Mesothelial cell of epicardium (in vitro differentiated cells): ENCODE measurements at places on chromosomes 7 and 10. TPM values are rescaled to one million over a fixed set of nuclear protein-coding genes. Genes with fewer than 3 reads are reported as not detected.

- DNase-seq = no peak
Observed at GRCh38 chr7:27606270-27607209, 56.1 kb downstream of the HIBADH start.

CARD11 gene
- total RNA-seq = 8.3 to 9.8 TPM (median 9.3 TPM) in 3 replicates

DNA sequence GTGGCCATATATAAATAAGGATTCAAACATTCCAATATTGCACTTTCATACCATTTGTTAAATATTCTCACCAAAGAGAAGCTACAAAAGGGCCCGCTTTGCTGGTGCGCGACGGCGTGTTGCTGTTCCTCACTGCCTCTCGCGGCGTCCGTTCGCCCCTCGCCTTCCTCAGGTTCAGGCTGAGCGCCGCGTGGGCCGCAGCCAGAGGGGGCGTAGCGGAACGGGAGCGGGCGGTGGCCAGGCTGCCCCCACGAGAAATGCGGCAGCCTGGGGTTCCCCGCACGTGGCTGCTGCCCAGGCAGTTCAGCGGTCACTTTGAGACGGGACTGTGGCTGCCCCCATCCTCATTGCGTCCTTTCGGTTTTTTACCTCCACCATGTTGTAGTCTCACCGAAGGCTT lies 67.3 kb upstream of the VWDE start:
- no peak for DNase-seq

DNA sequence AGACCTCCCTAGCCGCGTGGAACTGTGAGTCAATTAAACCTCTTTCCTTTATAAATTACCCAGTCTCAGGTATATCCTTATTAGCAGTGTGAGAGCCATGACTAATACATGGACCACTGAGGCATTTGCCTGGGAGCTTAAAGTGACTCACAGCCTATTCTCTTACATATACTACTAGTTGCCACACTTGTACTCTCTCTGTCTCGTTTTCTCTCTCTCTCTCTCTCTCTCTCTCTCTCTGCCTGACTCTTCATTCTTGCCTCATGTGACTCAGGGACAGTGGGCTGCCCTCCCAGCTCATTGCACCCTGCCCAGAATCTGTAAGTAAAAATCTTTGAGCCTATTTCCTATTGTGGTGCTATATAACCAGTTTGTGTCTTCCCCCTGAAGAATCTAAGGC lies 238.5 kb upstream of the MAGI2 start:
- no peak for DNase-seq

DNA sequence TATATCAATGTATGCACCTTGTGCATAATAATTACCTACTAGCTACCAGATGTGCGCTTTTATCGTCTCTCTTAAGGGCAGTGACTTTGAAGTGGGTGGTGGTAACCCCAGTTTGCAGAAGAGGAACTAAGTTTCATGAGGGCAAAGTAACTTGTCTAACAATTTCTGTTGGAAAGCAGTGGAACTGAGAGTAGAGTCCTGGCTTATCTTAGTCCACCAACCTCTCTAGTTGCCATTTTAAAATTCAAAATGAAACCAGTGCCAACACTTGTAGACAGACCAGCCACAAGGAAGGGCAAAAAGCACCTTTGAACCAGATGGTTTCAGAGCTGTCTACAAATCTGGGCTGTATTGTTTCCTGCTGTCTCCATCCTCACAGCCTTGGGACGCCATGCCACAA lies 32.0 kb upstream of the RBM20 start:
- DNase-seq = no peak

- DNase-seq = no peak
Observed at GRCh38 chr7:15820319-15820718, 133.8 kb upstream of the MEOX2 start.

DNA sequence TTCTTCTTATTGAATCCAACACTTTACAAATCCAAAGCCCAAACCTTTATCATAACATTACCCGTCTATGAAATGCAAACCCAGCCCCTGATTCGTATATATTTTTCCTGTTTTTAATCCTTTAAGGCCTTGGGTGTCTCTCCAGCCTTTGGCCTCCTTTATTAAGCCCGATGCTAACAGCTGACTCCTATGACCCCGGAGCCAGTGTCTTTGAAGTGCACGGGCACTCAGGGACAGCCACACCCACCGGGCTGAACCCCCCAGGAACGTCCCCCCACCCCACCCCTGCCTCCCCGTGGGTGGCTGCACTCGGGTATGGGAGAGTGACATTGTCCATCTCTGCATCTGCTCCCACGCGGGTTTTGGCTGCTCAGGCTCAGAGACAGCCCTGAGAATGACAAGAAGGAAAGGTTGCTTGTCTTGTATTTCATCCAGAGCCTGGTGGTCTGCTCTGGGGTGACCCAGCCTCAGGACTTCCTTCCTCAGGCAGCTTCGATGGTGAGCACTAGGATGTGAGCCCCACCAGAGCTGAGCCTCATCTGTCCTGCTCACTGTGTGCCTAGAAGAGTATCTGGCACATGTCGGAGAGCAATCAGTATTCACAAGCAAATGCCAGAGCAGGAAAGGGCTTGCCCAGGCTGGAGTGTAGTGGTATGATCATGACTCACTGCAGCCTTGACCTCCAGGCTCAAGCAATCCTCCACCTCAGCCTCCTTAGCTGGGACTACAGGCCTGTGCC lies 210.4 kb downstream of the SKIDA1 start:
- no peak for DNase-seq

SHH gene
- 0.58 to 0.75 TPM (median 0.73 TPM) in 3 replicates for total RNA-seq

GRCh38 chr10:34145715-34146114 lies 669.4 kb downstream of the PARD3 start:
- no peak for DNase-seq

GRCh38 chr10:119535305-119535704 lies 7.2 kb downstream of the RGS10 start:
- no peak for DNase-seq

ZNF425 gene
- total RNA-seq = 7.0 to 7.3 TPM (median 7.2 TPM) in 3 replicates

DNA sequence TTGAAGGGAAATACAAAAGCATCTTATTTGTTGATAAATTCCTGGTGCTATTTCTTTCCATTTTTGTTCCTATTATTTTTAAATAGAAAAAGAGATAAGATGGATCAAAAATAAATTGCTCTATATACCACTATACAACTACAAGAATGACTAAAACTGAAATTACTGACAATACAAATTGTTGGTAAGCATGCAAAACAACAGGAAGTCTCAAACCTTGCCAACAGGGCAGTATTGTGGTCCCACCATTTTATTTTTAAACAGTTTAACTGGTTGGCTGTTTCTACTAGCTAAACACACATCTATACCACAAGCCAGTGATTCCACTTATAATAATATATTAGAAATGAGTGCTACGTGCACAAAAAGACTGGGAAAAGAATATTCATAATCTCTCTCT lies 213.0 kb downstream of the JAZF1 start:
- DNase-seq = no peak

- DNase-seq = no peak
Observed at GRCh38 chr10:43598446-43598845, 7.8 kb upstream of the ZNF485 start.

GRCh38 chr7:158585721-158586498 lies 1.7 kb downstream of the PTPRN2 start:
- no peak for DNase-seq

DNA sequence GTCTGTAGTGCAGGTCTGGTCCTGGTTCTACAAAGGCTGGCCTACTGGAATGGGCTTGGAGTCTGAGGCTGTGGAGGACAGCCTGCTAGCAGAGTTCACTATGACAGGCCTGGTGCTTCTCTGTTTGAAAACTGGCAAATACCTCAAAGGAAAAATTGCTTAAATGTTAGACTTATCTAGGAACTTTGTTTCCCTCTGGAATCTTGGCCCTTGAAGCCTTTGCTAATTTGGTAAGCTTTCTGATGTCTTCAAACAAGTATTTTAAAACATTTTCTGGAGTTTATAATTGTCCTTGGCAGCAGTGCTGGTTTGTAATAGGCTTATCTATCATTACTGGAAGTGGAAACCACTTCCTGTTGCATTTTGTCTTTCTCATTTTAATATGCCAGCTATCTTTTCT lies 139.7 kb downstream of the TMEM26 start:
- DNase-seq = no peak

CLDN4 gene
- total RNA-seq = 158 to 175 TPM (median 165 TPM) in 3 replicates

DNA sequence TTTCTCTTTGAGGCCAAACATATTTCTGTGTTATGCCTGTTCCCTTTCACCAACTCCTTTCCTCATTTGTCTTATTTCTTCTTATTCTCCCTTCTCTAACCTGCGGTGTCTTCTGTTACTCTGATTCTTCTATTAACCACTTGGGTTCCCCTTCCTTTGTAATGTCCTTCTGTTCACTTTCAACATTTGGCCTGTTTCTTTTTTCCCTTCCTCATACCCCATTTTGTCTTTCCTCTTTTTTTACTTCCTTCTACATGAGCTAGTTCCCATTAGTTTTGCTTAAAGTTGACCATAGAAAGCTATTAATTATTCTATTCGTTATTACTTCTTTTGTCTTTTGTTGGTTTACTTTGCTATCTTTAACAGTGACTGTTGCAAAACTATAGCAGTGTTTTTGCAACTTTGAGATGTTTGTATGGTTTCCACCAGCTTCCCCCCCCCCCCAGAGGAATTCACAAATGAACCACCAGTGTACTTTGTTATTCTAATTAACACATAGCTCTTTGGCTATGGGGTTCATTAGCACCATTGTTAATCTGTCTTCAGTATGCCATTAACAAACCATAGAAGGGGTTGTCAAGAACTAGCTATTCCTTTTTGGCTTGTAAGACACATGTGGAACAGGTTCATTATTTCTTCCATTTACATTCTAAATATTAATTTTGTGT lies 2.9 kb downstream of the LRGUK start:
- DNase-seq = no peak

CPVL gene
- 10.7 to 11.4 TPM (median 11.1 TPM) in 3 replicates for total RNA-seq

- DNase-seq = no peak
Observed at GRCh38 chr7:130350945-130351790, 6.6 kb downstream of the CPA5 start.

DNA sequence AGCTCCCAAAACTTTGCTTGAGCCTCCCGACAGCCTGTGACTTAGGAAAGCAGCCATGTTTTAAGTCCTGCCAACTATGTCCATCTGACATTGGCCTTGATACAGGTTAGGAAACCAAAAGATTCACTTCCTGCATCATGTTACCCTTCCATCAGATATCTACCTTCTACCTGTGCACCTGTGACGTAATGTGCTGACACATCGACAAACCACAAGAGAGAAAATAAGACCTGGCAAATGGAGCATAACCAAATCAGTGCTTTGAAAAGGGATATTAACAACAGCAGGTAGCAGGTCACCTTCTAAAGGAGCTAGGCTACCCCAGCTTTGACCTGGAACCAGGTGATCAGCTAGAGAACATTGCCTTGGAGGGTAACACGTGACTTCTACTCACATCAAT lies 14.8 kb upstream of the PRR15 start:
- DNase-seq = no peak

- no peak for DNase-seq
Observed at GRCh38 chr10:121628859-121629258, 30.6 kb upstream of the FGFR2 start.

DNA sequence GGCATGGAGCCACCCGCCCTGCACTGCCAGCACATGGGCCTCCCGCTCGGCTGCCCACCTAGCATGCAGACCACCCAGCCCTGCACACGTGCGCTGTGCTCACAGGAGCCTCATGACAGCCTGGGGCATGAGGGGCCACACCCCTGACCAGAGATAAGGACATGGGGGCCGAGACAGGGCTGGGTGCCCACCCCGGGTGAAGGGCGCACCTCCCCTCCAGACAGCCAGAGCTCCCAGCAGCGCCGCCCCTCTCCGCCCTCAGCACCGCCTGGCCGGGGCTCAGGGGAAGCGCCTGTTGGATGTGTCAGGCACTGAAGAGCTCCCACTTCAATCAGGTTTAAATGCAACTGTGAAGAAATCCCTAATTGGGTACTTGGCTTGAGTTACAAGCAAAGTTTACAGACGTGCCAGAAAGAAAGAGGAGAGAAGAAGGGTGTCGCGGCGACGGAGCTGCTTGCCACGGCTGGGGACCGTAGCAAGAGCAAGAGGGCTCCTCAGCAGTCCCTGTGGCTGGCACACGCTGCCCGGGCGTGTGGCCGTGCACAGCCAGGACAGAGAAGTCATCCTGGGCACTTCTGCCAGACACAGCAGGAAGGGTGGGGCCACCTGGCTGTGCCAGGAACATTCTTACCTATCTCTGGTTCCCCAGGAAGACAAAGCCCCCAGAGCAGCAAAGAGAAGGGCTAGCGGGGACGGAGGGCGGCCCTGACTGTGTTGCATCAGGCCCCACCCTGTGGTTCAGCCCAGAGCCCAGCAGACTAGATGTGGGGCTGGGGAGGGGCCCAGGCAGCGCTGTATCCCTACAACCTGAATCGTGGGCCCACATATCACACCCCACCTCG lies 247.4 kb downstream of the ELFN1 start:
- DNase-seq = no peak

GRCh38 chr10:119248184-119248583 lies 40.8 kb downstream of the GRK5 start:
- DNase-seq = no peak

GLI3 gene
- 122 to 126 TPM (median 122 TPM) in 3 replicates for total RNA-seq

GRCh38 chr7:14073988-14074387 lies 84.5 kb upstream of the ETV1 start:
- DNase-seq = no peak

DNA sequence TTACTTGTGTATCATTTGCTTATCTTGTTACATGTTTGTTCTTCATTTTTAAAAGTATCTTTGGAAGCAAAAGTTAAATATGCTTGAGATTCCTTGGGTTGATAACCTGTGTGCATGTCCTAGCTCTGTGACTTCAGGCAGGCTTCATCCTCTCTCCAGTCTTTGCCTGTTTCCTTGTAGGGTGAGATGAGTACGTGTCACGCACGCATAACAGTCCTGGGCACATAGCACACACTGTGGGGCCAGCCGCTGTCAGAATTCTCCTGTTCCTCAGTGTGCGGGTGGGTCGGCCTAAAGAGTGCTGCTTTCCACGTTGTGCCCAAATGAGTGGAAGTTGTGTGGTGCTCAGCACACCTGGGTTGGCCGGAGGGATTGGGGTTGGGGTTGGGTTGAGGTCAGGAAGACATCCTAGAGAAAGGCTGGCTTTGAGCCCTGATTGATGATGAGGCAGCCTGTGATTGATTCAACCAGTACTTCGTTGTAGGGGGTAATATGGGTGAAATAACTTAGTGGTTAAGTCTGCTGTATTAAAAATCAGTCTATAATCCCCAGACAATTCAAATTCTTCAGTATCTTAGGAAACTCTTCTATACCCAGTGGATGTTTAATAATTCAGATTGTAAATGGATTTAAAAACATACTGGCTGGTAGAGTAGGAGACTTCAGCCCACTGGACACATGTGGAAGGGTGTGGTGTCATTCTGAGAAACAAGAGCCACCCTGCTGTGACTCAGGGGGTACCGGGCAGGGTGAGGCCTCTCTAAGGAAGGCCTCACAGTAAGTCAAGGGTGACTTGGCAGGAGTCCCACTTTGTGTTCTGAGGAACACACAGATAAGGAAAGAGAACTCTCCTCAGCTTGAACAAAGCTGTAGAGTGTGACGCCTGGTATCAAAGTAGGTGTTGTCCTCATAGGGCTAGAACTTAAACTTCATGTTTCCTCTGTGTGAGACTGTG lies 54.8 kb downstream of the DAGLB start:
- DNase-seq = no peak

DNA sequence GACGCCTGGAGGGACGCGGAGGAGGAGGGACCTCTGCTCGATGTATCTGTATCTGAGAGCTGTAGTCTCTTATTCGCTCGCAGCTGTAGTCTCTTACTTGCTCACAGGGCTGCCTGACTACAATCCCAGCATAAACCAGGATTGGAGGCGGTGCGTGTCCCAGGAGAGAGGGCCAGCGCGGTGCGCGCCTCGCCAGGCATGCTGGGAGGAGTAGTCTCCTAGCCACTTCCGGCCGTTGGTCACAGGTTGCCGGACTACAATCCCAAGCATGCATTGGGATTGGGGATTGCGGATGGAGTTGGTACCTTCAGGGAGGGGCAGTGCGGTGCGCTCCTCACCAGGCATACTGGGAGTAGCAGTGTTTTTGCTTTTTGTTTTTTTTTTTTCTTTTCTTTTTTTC lies 421.7 kb upstream of the NUPR2 start:
- DNase-seq = no peak
